Stimulated activated CD8-positive, alpha-beta memory T cell treated with anti-CD3 and anti-CD28 coated beads, Interleukin-12 subunit alpha, Interleukin-12 subunit beta, amount 100 ng/mL, for 1 hour (primary cell): ENCODE measurements at places on chromosomes 13 and 19.

GRCh38 chr19:39148939-39149529 lies 23.4 kb downstream of the PAK4 start:
- no peak for DNase-seq

GRCh38 chr19:50912727-50913716 lies 1.8 kb upstream of the KLK4 start:
- no peak for DNase-seq

- DNase-seq = no peak
These were observed 15.6 kb downstream of the SPACA7 start for GRCh38 chr13:112391746-112392145.

GRCh38 chr13:32468502-32469142 lies 40.7 kb upstream of the N4BP2L1 start:
- DNase-seq = no peak

DNA sequence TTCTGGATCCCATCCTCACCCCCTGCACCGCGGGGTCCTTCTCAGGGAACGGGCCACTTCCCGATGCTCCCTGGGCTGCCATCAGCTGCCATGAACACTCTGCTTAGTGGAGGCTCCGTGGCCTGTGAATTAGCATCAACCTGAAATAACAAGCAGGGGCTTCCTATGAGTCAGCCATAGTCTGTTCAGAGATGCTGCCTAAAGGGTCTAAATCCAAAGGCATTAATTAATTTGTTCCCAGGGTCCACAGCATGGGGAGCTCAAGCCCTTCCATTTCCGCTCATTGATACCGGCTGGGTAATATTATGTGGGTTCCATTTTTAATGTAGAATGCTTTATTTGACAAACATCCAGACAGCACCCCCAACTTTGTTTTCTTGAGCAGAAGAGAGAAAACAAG lies 341.9 kb upstream of the TMTC4 start:
- no peak for DNase-seq

DNA sequence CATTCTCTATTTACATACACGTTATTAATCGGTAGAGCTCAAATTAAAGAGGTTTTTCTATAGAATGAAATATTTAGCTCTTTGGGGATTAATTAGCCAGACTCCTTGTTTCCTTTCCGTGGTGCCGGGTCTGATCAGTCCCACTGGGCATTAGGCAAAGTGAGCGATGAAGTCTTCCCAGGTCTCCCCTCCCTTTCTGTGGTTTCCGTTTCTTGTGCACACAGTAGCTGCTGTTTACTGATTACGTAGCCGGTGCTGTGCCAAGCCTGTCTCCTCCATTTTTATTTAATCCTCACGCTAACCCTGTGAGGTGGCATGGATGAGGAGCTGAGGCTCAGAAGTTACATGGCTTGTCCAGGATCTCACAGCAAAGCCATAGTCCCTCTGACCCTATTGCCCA lies 9.0 kb downstream of the SLC25A15 start:
- no peak for DNase-seq

DNA sequence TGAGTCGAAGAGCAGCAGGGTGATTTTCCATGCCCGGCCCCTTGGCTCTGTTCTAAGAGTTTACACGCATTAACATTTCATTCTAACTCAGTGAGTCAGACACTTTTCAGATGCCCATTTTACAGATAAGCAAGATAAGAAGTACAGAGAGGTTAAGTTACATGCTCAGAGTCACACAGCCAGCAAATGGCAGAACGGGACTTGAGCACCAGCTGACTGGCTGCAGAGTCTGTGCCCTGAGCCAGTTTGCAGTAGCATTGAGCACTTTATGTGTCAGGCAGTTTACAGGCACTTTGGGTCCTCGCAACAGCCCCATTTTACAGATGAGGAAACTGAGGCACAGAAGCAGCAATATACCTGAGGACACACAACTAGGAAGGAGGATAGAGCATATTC lies 19.0 kb downstream of the CCDC8 start:
- no peak for DNase-seq

GRCh38 chr13:24036115-24036514 lies 124.4 kb upstream of the SPATA13 start:
- DNase-seq = no peak

GRCh38 chr13:72316716-72317115 lies 410.7 kb downstream of the MZT1 start:
- DNase-seq = no peak

GRCh38 chr19:46798713-46799112 lies 10.3 kb upstream of the SLC1A5 start:
- no peak for DNase-seq

DNA sequence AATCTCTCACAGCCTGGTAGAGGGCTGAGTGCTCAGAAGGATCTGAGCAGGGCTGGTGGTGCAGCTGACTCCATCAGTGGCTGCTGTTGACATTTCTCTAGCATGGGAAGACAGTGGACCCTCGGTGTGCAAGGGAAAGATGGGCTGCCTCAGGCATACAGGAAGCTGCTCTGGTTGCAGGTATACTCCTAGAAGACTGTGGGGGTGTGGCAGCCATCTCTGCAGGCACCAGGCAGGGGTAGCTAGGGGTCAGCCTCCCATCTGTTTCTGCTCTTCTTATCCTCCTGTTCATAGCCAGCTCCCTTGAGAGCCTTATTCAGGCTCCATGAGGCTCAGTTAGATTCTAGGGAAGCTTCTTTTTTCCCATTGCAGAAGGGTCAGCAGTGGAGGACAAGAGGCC lies 475.5 kb downstream of the TSHZ3 start:
- DNase-seq = no peak

DNA sequence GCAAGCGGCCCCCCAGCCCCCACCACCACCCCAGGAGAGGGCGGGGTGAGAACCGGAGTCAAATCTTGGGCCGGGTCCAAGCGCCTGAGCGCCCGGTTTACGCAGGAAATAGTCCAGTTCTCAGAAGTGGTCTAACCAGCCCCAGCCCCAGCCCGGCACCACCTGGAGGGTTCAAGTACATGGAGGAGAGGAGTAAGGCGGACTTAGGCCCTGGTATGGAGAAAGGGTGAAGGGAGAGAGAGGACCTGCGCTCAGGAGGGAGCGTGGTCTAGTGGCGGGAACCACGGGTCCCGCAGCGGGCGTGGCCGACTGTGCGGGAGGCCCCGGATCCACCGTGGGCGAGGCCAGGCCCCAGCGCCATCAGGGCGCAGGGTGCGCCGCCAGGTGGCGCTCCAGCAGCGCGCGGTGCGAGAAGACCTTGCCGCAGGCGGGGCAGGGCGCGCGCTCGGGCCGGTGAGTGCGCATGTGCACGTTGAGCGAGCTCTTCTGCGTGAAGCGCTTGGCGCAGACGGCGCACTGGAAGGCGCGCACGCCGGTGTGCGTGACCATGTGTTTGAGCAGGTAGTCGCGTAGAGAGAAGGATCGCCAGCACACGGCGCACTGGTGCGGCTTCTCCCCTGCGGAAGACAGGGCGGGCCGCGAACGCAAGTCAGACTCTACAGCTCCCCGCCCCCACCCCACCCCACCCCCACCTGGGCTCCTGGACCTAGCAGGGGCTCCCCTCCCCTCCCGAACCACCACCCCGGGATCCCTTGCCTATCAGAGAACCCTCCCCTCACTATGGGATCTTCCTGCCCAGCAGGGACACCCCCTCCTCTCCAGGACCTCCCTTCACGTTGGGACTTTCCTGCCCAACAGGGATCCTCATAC lies 2.1 kb upstream of the SLC27A5 start:
- DNase-seq = peak; percentile 86

GRCh38 chr13:67063036-67063435 lies 167.1 kb downstream of the PCDH9 start:
- DNase-seq = no peak

DNA sequence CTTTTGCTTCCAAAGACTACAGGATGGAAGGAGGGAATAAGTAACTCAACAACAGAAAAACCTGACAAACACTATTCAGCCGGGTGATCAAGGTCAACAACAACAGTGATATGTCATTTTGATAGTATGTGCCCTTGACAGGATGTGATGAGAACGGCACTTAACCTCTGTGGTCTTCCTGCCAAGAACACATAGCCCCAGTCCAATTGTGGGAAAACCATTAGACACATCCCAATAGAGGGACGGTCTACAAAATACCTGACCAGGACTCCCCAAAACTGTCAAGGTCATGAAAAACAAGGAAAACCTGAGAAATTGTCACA lies 43.1 kb upstream of the AMER2 start:
- DNase-seq = no peak

DNA sequence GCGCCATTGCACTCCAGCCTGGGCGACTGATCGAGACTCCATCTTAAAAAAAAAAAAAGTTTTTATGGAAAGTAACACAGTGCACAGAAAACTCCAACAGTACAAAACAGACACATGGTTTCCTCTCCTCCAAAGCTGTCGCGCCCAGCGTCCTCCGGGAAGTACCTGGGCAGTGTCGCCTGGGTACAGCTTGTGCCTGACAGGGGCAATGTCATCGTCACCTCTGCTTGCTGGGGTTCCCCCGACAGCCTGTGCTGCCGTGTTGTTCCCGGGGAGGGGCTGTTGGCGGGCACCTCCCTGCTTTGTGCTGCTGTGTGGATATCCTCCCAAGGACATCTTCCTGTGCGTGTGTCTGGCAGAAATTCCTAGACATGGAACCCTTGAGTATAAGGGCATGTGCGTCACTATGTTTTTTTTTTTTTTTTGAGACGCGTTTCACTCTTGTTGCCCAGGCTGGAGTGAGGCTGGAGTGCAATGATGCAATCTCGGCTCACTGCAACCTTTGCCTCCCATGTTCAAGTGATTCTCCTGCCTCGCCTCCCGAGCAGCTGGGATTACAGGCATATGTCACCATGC lies 2.4 kb upstream of the F2RL3 start:
- DNase-seq = no peak

DNA sequence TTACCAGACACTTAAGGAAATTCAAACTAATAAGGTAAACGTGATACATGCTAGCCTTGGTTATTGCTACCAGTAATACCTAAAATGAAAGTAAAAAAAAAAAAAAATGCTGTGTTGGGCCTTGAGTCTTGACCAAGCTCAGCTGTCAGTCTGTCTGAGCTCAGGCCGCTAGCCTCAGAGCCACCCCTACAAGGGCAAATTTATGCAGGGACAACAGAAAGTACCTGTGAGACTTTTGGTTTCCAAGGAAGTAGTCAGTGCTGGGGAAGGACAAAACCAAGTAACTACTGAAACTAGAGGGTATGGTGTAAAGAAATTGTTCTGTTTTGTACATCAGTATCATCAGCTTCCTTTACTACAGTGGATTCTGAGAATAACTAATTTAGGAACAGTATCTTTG lies 134.3 kb upstream of the SLITRK5 start:
- no peak for DNase-seq

DNA sequence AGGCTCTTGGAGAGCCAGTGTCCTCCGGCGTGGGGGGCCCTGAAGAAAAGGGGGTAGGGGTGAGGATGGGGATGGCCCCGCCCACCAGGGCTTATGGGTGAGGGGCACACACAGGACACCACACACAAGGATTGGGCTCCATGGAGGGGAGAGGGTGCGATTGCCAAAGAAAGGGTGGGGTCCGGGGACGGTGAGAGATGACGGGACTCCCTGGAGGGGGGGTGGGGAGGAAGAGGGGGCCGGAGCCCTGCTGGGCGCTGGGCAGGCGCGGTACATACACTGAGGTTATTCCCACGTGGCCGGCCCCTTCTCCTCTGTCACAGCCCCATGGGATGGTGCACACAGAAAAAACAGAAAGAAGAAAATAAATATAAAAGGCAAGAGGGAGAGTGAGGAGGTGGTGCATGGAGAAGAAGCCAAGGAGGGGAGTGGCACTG lies 60.1 kb downstream of the IER2 start:
- no peak for DNase-seq

GRCh38 chr13:110648848-110649421 lies 33.6 kb downstream of the NAXD start:
- no peak for DNase-seq

DNA sequence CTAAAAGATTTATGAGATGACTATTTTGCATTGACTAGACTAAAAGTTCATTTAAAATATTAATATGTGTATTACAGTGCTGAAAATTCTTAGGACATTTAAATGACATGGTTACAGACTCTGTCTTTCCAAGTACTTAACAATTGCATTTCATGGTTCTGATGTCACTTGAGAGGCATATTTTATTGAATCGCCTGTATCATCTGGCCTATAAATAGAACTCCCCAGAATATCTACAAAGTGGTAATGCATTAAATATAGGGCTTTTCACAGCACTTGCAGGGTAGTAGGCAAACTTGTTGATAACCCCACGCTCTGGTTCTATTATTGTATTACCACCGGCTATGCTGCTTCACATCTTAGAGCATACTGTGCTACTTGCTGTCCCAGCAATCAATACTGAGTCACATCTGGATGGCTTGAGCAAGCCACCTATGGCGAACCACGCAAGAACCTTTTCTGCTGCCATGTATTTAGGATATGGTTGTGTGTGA lies 400.6 kb downstream of the HS6ST3 start:
- no peak for DNase-seq

- DNase-seq = no peak
These were observed 32.6 kb upstream of the GATAD2A start for GRCh38 chr19:19372656-19373416.

DNA sequence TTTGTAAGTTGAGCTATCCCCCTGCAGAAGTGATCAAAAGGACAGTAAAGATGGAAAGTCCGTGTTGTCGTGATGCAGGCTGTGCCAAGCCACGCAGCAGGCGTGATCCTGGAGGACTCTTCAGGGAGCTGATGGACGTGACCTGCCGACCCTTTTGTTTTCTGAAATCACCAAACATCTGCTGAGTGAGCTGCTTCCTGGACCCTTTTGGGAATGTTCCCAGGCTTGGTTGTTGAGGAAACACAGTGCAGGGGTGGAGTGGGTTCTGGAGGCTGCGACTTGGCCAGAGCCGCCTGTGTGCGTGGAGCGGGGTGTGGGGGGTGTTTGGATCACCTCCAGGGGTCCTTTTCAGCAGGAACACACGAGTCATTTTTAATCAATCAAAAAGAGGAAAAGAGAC lies 15.4 kb upstream of the CPAMD8 start:
- no peak for DNase-seq

DNA sequence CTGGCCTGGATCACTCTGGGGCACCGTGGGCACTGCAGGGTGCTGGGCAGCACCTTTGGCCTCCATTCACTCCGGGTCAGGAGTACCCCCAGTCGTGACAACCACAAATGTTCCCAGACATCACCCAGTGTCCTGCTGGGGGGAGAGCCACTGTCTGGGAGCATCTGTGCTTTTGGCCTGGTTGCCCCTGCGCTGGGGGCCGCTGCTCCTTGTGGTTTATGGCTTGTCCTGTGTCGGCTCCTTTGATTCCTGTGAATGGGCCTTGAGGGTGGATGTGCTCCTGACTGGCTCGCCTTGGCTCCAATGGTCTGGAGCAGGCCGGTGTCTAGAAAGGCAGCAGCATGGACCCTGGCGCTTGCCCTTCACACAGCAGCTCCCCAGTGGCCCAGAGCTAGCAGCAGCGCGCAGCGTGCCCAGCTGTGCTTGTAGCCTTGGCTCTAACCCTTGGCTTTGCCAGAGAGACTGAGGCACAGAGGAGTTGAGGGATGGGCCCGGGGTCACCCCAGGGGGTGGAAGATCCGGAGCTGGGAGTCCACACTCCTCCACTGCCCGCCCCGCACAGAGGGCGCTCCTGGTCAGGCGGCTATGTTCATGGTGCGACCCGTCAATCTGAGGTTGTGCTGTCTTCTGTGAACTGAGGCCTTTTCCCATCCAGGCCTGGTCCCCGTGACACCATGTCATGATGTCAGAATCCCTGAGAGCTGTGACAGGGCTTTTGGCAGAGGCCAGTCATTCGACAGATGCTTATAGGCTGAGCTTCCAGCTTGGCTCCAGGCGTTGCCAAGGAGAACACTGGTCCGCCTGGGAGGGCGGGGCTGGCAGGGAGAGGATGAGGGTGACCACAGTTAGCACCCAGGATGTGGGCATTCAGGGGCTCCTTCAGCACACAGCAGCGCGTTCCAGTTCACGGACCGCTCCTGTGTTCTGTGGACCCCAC lies 4.1 kb downstream of the DAZAP1 start:
- no peak for DNase-seq
